ENCODE measurements at places on chromosomes 6 and 20.

- no peak for DNase-seq
These were observed 105.8 kb downstream of the SLX4IP start for GRCh38 chr20:10540636-10541493.

DNA sequence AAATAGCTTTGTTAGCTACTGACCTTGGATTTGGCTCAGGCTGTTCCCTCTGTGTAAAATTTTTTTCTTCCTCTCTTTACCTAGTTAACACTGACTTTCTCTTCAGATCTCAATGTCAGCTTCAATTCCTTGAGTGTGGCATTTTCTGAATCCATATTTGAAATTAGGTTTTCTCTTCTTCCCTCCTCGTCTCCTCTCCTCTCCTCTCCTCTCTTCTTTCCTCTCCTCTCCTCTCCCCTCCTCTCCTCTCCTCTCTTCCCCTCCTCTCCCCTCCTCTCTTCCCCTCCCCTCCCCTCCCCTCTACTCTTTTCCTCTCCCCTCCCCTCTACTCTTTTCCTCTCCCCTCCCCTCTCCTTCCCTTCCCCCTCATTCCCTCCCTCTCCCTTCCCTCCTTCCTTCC is 453.3 kb downstream of the BMP2 start:
- no peak for DNase-seq

DNA sequence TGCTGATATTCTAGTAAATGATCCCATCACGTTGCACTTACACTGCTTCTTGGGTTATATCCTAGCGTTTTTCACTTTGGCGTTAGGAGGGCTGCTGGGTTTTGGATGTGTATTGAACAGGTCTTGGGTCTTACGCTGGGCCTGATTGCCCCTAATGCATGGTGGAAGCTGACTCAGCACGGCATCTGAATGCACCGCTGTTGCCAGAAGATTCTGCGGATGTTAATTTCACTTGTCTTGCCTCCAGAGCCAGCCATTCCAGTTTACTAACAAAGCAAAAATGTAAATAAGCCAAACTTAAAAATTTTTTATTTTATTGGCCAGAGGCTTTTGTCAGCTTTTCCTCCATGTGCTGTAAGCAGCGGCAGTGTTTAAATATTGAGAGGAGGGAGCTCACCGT is 233.5 kb downstream of the TMEM242 start:
- DNase-seq, result no peak

GRCh38 chr6:155235087-155235486 is 28.7 kb upstream of the CLDN20 start:
- no peak for DNase-seq

GRCh38 chr6:109706513-109706912 is 15.4 kb downstream of the FIG4 start:
- no peak for DNase-seq

DNA sequence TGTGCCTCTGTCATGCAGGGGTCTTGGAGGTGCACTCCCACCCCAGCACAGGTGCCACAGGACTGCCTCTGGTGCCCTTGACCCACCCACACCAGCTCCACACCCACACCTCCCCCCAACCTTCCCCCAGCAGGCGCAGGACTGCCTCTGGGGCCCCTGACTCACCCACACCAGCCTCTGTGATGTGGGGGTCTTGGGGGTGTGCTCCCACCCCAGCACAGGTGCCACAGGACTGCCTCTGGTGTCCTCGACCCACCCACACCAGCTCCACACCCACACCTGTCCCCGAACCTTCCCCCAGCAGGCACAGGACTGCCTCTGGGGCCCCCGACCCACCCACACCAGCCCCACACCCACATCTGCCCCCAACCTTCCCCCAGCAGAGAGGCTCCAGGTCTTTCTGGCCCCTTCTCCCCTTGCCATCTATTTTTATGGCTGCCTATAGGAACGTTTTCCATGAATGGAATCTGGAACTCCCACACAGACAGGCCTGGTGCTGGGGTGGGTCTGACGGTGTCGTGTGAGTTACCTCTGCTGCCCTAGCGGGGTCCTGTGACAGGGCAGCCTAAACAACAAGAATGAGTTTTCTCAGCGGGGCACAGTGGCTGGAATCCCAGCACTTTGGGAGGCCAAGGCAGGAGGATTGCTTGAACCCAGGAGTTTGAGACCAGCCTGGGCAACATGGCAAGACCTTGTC is 23.5 kb downstream of the SLC17A9 start:
- no peak for DNase-seq
